Activated T-cell treated with anti-CD3 and anti-CD28 coated beads for 48 hours (primary cell): ENCODE measurements at places on chromosomes 2 and 18.

DNA sequence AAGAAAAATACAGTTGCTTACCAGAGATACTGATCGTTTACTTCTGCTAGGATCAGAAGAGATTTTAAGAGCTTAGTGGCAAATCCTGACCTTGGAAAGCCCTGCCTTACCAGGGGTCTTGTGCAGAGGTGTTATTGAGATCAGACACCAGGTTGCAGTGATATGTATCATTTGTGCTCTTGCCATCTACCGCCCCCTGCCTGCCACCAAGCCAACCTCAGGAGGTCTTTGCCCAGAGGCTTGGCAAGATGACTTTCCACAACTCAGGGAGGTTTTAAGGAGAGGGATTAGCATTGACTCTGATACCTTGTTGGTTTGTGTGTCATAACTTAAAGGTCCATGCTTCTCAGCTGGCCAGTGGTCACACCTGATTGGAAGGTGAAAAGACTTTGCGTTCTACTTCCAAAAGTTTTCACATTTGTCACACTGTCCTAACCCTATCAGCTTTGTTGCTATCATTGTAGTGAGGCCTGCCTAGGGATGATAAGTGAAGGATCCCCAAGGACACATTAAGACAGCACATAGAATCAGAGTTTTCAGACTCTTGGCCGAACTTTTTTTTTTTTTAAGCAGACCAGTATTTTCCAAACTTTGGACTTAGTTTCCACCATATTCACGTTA, 46.2 kb upstream of the MGAT5 start:
- DNase-seq: peak; percentile 49

DNA sequence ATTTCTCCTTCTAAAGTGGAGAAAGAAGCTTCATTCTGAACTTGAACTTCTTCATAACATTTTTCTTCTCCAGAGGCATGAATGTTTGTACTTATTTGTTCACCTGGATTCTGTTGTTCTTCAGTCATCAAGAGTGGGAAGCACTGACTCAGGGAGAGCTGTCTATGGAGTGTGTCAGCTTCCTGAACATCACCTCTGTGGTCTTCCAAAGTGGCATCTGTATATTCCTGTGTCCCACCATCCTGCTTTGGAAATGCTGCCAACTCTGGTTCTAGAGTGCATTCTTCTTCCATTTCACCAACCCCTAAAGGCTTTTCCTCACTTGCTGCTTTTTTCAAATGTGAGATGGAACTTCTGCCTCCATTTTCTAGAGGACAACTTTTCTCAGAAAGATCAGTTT, 59.5 kb downstream of the TTN start:
- no peak for DNase-seq

- DNase-seq: no peak
Observed at GRCh38 chr2:231362555-231363184, 32.8 kb upstream of the B3GNT7 start.

DNA sequence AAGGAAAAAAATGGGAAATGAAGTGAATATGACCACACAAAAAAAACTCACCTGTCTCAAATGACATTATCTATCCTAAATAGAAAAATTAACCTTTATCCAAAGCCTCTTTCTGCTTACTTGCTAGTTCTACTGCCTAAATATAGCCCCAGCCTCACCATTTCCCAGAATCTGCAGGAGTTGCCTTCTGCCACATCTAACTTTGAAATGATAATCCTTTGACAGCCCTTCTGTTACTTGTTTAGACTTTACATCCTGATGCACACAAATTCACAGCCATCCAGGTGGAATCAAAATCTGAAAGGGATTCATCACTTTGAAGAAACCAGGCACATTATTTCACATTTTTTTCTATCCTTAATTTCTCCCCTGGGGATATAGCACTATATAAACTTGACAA, 1356.2 kb upstream of the NXPH2 start:
- no peak for DNase-seq

DNA sequence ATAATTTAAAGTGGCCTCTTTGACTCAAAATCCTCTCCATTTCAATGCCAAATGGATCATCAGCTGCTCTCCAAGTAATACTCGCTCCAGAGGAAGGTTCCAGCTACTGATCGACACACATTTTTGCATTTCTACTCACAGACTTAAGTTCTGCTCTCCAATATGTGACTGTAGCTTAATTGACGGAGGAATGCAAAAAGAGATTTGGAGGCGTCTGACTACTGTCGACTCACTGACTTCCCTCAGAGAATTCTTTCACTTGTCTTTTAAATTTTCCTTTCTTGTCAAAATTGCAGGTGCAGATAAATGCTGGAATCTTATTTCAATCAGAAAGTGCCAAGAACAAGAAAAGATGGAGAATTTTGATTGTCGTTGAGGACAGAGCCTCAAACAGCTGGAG, 84.1 kb upstream of the PAPOLG start:
- DNase-seq: no peak

GRCh38 chr2:100983201-100983600, 18.9 kb upstream of the RPL31 start:
- DNase-seq: no peak

- DNase-seq: no peak
Observed at GRCh38 chr2:197555467-197555866, 39.6 kb downstream of the MOB4 start.

DNA sequence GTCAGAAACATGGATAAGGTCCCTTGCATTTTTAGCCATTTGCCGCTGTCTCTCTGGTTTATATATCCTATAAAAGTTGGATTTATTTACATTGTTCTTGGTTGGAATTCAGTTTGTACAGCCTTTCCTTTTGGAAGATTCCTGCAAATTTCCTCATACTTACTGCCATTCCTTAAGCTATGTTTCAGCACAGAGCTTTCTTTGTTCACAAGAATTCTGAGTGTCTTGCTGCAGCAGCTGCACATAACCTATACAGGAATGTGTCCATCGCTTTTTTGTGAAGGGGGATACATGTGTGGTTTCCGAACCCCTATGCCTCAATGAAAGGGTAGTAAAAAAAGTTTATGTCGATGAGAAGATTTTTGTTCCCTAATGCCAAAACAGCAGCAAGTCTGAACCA, 48.3 kb upstream of the CCDC68 start:
- DNase-seq: no peak

- DNase-seq: no peak
Observed at GRCh38 chr18:57776767-57777166, 26.3 kb downstream of the ATP8B1 start.
